Frontal cortex (tissue), 4 donors: ENCODE measurements at places on chromosomes 11 and 22.
A peak's percentile ranks its signal among the peaks of the same experiment; 100 is the strongest.

GRCh38 chr11:66080055-66080817 is 10.2 kb downstream of the PACS1 start:
- DNase-seq, result no peak

GRCh38 chr22:28833276-28833923 is 33.0 kb upstream of the XBP1 start:
- DNase-seq, result no peak

DNA sequence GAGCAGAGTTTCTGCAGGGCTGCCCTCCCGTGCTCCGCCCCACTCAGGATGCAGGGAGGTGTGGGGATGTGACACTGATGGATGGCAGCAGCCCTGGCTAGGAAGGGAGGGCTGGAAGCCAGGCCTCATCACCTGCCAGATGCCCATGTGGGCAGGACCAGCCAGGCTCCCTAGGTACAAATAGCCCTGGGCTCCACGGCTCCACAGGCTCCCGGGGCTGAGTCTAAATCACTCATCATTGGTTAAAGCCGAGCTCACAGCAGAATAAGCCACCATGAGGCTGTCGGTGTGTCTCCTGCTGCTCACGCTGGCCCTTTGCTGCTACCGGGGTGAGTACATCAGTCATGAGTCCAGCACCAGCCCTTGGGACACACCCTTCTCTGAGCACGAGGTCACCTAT is at the start of gene SCGB1D1:
SCGB1D1 (plus strand) TSS at position 206 of the 400 bp plus-strand sequence; CDS start at position 275, 69 bp downstream.
- DNase-seq, result no peak

DNA sequence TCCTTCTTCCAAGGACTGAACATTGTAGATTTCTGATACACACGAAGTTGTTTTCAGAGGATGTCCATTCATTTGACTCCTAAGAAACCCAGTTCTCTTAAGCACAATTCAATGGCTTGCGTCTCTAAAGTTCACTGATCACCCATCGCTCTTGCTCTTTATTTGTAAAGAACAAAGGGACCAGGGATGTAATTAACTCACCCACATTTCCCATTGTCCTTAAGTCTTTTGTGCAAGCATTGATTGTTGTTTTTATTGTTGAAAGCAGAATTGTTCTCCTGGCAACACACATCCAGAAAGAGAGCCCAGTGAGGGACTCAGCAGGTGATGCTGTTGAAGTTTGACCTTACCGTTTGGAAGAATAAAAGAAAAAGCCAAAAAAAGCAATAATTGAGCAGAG is 59.2 kb downstream of the SPON1 start:
- no peak for DNase-seq

GRCh38 chr22:20998411-20999336 is 3.2 kb downstream of the THAP7 start:
- no peak for DNase-seq

- no peak for DNase-seq
Measured at GRCh38 chr11:77140231-77140851, 12.3 kb downstream of the MYO7A start.

DNA sequence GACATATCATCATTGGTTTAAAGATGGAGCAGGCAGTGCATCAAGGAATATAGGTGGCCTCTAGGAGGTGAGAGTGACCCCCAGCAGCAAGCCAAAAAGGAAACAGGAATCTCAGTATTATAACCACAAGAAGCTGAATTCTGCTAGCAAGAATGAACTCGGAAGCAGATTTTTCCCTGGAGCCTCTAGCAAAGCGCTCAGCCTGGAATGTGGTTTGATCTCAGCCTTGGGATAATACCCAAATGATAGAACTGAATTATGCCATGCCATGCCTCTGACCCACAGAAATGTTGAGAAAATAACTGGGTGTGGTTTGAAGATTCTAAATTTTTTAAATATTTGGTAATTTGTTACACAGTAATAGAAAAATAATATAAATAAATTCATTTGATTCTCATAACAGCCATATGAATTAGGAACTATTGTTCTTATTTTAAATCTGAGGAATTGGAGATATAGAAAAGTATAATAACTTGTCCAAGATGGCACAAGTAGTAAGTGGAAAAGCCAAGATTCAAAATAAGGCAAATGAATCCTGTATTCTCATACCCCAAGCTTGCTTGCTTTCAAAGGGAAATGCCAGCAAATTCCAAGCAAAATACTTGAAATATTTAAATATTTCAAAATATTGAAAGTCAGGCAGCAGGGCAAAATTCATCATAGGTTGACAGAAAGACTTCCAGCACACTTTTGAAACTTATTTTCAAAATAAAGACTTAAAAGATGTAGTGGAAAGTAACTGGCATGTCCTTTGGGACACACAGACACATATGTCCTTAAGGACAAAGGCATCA is 567.4 kb downstream of the KCNA4 start:
- no peak for DNase-seq

GRCh38 chr11:128981254-128981653 is 38.6 kb upstream of the TP53AIP1 start:
- no peak for DNase-seq

GRCh38 chr11:30914143-30914762 is 328.1 kb upstream of the MPPED2 start:
- DNase-seq, result peak; percentile 37

- no peak for DNase-seq
Measured at GRCh38 chr11:64057890-64058289, 22.2 kb downstream of the FLRT1 start.

GRCh38 chr11:17421781-17422180 is 33.3 kb upstream of the KCNJ11 start:
- DNase-seq, result no peak

GRCh38 chr11:70328556-70328955 is 58.1 kb downstream of the PPFIA1 start:
- DNase-seq, result no peak

- peak; percentile 66 for DNase-seq
Measured at GRCh38 chr11:1453611-1454034, 33.0 kb downstream of the MOB2 start.

GRCh38 chr11:47387944-47388696 is 9.8 kb upstream of the SPI1 start:
- DNase-seq, result no peak

DNA sequence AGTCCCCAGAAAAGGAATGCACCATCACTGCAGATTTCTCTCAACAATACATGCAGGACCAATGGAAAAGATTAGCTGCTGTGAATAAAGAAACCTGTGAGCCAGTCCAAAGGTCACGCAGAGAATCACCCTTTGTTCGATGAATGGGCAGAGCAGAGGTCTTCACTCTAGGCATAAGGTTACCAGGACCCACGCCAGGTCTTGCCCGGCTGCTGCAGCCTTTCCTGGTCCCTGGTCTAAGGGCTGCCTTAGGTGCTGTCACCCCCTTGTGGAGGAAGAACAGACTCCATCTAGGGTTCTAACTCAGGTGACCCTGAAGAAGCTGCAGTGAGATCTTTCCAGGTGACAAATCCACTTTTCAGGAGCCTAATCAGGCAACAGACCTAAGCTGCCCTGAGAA is 29.0 kb upstream of the NAP1L4 start:
- peak; percentile 54 for DNase-seq

- no peak for DNase-seq
Measured at GRCh38 chr11:120517801-120518291, 6.3 kb downstream of the GRIK4 start.

DNA sequence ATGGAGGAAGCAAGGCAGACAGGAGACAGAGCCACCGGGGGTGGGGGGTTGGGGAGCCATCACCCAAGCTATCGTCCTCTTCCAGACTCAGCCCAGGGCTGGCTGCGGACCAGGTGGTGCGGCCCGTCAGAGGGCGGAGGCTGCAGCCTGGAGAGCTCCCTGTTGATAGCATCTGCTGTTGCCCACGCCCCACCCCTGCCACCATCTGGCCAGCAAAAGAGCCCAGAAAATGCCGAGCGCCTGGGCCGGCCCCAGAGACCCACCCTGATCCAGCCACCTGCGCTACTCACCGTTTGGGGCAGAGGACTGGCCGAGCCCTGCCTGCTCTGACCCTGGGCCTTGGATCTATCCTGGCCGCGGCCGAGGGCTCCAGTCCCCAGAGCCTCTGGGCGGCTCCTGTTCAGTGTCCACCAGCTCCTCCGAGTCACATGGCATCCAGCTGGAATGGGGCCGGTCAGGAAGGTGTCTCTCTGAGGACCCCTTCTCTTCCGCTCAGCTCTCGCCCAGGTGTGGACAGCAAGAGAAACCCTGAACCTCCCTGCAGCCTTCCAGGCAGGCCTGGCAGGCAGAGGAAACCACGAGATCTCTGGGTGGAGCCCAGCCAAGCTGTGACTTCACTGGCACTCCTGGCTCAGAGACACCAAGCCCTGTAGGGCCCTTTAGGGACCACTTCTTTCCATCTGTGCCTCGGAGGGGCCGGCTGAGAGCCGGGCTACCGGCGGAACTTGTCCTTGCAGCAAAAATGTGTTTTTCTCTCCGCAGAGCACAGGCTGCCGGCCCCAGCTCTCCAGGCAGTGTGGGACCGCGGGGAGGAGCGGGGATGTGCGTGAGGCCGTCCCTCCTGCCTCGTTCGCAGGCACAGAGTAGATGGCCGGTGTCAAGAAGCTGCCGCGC is at the start of gene MRGPRE:
MRGPRE (minus strand) TSS at position 567 of the 894 bp plus-strand sequence. CDS start 3,618 bp downstream, outside the sequence.
- DNase-seq, result peak; percentile 45

DNA sequence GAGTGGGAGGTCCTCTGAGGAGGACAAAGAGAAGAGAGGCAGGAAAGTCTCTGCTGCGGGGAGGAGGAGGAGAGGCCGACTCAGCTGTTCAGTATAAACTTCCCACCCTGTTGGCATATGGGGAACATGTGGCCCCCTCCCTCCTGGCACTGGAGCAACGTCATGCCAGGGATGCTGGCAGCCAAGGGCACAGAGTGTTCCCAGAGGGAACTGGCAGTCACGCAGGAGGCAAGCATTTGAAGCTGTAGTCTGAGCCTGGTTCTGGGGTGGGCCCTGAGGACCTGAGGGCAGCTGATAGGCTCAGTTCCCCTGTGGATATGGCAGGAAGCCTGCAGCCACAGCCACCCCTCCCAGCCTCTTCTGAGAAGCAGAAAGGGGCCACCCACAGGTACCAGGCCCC is 67.1 kb upstream of the TSPAN18 start:
- DNase-seq, result peak; percentile 24

- DNase-seq, result no peak
Measured at GRCh38 chr11:45805305-45806071, 539 bp downstream of the SLC35C1 start.

DNA sequence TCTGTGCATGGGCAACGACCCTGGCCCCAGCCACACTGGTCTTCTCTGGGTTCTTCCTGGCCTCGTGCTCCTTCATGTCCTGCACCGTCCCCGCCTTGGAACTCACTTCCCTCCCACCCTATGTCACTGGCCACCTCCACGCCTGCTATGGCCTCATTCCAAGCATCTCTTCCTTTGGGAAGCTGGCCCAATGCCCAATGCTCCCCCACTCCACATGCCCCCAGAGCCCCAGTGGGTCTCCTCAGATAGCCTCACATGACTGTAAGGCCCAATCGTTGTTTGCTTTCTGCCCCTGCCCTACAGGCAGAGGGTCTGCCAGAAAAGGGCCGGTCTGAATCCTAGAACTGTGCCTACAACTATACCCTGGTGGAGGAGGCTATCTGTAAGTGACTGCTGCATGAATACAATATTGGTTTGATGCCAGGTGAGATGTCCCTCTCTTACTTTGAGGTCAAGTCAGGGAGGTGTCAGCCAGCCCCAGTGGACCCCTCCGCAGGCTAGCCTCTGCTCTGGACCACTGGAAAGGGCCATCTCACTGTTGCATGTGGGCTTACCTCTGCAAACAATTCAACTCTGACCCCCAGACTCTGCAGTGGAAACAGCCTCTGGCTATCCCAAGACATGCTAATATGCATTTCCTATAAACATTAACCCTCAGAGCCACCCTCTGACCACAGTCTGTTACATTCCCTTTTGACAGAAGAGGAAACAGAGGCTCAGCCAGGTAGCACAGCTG is 2.1 kb upstream of the GNAZ start:
- DNase-seq, result no peak

- DNase-seq, result peak; percentile 51
Measured at GRCh38 chr11:11787305-11788062, 54.3 kb upstream of the USP47 start.
